Upper lobe of left lung (tissue), 6 donors: ENCODE measurements at places on chromosomes 11 and 22. TPM values are rescaled to one million over a fixed set of nuclear protein-coding genes. Genes with fewer than 3 reads are reported as not detected.

GRCh38 chr11:116379185-116379828 lies 393.5 kb downstream of the BUD13 start:
- H3K4me3 ChIP-seq: no peak overlapping the region
- no peak overlapping the region for H3K27ac ChIP-seq
- H3K36me3 ChIP-seq: no peaks in the 10 kb centered on the region
- H3K27me3 ChIP-seq: no peaks in the 10 kb centered on the region
- no peak for DNase-seq
- H3K4me1 ChIP-seq: no peaks in the 10 kb centered on the region

The TREH gene
- total RNA-seq: 0.17 TPM

The OR51M1 gene
- not detected for total RNA-seq

The GGT5 gene
- total RNA-seq: 46.2 TPM

GRCh38 chr11:31422703-31423102 lies 53.0 kb downstream of the DNAJC24 start:
- no peaks in the 10 kb centered on the region for H3K4me1 ChIP-seq
- H3K36me3 ChIP-seq: no peaks in the 10 kb centered on the region
- no peak for DNase-seq
- no peaks in the 10 kb centered on the region for H3K27me3 ChIP-seq
